Glomerular endothelial cell (primary cell): ENCODE measurements at places on chromosomes 7 and 10. TPM values are rescaled to one million over a fixed set of nuclear protein-coding genes. Genes with fewer than 3 reads are reported as not detected.

GRCh38 chr7:68176974-68177373 is 1180.3 kb downstream of the TYW1 start:
- DNase-seq, result no peak

DNA sequence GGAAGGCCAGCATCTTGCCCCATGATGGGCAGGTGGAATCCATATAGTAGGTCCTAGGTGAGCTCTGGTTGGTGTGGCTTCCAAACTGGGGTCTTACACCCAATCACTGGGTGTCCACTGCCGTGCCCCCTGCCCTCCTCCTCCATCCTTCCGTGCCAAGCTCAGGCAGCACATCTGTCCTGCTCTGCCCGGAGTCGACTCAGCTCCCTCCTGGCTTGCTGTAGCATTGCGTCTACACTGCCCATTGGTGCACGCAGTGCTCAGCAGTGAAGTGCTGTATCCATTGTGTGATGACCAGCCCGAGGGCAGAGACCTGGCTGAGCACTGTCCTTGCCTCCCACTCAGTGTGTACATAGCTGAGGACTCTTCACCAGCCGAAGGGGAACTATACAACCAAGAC is 148.4 kb downstream of the ADAM12 start:
- DNase-seq, result no peak

DNA sequence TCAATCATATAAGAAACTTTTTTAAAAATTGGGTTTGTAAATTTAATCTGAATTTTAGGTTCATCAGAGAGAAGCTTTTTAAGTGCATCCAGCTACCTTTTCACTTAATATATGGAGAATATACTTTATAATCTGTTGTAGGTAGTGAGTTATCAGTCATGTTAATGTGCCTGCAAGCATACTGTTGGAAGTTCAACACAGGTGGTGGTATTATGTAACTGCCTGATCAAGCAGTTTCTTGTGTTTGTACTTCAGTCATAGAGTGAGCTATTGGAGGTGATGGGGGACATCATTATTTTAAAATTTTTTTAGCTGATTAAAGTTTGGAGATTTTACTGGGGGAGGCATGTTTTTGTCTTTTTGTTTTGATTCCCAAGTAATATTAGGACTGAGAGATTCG is 2.5 kb downstream of the TNKS2 start:
- no peak for DNase-seq

Gene SNCG
- 42.3 and 72.4 TPM in 2 replicates for total RNA-seq

- DNase-seq, result no peak
These were observed 53.5 kb upstream of the APBB1IP start for GRCh38 chr10:26384600-26384999.

GRCh38 chr7:127770885-127771284 is 118.9 kb downstream of the SND1 start:
- no peak for DNase-seq

DNA sequence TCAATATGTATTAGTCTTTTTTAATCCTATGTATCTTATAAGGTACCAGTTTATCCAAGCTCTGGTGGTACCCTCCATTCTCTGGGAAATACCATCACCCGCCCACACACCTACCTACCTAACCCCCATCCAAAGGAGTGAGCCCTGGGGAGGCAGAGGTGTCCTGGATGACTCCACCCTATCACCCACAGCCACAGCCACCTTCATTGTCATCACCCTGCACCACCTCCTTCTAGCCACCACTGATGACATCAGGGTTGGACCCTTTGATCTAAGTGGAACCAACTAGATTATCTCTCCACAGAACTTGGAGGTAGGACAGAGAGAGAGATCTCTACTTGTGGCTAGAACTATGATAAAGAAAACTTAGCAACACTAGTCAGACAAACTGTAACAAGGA is 259.4 kb downstream of the PARD3 start:
- no peak for DNase-seq

DNA sequence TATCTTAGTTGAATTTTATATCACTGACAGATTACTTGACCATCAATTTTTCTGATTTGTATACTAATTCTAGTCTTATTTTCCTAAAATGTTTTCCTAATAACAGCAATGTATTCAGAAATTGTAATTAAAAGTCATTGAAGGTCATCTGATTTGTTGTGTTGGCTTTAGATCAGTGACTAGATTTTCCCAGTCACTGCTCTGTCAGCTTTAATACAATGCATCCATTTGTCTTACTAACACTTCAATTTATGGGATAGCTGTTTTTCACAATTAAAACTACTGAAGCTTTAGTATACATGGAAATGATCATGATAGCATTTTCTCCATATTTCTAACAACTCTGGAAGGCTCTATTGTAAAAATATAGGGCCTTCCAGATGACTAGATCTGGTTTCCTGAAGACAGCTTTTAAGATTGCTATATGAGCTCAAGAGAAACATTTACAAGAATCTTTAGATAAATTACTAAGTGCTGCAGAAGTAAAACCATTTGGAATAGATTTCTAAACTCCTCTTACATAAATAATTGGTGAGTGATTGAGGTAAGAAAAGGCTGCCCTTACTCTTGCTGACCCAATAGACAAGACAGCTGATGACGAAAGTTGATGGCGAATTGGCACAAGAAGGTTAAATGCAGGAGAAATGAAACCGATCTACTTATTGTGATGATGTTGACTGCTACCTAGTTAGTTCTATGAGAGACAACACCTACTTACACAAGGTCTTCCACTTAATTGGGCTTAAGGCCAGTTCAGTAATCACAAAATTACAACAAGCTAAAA is 74.1 kb downstream of the LRRTM3 start:
- DNase-seq, result no peak

Gene SAMD8
- 19.7 and 29.3 TPM in 2 replicates for total RNA-seq

DNA sequence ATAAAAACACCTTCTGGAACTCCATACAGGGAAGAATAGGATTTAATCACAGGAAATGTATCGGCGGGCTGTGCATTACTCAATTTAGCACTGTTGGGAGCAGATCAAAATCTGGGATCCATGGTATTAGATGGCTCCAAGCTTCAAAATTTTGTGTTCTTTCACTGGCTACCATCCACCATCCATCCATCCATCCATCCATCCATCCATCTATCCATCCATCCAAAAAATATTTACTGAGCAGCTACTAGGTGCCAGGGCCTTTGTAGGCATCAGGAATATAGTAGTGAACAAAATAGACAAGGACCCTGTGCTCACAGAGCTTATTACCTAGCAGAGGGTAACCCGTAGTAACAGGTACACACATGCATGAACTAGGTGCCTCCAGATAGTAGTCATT is 280.2 kb downstream of the CCDC3 start:
- no peak for DNase-seq

DNA sequence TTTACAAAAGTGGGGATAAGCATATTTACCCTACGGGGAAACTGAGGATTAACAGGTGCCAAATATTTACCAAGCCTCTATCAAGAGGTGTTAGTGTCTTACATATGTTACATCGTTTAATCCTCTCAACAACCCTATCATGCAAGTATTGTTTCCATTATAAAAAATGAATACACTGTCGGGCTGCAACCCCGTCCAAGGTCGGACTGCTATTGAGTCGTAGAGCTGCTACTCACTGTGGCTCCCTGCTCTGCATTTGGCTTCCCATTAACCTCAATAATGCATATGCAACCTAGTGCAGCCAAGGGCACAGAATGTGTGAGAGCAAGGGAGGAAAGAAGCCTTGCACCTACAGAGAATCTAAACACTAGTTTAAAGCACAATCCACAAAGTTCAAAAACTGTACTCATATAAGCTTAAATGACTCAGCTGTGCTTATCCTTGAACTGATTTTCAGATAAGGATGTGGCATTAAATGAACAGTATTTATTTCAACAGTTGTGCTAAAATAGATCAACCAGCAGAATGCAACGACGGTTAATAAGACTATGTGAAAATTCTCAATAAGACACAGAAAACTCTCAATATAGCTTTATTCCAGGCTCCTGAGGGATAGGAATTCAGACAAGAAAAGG is 49.9 kb downstream of the UBE2H start:
- DNase-seq, result no peak

GRCh38 chr7:129569811-129570215 is 41.7 kb upstream of the NRF1 start:
- DNase-seq, result no peak

Gene CPA2
- not detected in 2 replicates for total RNA-seq

DNA sequence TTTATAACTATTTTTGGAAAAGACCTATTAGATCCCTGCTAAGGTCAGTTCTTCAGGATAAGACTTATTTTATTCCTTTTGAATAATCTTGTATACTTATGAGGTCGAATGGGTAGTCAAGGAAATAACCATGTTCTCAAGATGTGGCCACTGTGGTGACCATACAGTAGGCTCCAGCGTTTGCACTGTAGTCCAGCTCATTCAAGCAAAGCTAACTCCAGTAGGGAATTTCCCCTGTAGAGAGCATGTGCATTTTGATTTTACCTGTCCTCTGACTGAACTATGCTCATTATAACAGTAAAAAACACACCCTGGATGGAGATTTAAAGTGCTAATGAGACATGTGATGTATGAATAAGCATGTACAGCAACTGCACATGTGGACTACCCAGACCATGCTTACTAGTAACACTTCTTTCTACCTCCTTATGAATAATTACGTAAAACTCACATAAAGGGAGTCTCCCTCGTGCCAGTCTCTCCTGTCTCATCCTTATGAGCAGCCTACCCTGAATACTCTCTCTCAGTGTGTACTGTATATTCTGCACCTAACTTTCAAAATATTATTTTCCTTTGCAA is 32.4 kb upstream of the SEMA3E start:
- DNase-seq, result no peak

- DNase-seq, result no peak
These were observed 1.8 kb downstream of the EBF3 start for GRCh38 chr10:129962031-129962871.
